NCI-H1417 treated with DMSO at 0.1 percent for 48 hours (cell line): ENCODE measurements at places on chromosomes 12 and 14.

- no peak for DNase-seq
Measured at GRCh38 chr12:106074706-106075392, 63.9 kb downstream of the NUAK1 start.

GRCh38 chr12:3698218-3698974 lies 54.5 kb downstream of the CRACR2A start:
- DNase-seq: peak; percentile 45

- no peak for DNase-seq
Measured at GRCh38 chr12:117970334-117970733, 1.5 kb upstream of the KSR2 start.

- DNase-seq: no peak
Measured at GRCh38 chr12:76687981-76688380, 75.9 kb upstream of the ZDHHC17 start.

DNA sequence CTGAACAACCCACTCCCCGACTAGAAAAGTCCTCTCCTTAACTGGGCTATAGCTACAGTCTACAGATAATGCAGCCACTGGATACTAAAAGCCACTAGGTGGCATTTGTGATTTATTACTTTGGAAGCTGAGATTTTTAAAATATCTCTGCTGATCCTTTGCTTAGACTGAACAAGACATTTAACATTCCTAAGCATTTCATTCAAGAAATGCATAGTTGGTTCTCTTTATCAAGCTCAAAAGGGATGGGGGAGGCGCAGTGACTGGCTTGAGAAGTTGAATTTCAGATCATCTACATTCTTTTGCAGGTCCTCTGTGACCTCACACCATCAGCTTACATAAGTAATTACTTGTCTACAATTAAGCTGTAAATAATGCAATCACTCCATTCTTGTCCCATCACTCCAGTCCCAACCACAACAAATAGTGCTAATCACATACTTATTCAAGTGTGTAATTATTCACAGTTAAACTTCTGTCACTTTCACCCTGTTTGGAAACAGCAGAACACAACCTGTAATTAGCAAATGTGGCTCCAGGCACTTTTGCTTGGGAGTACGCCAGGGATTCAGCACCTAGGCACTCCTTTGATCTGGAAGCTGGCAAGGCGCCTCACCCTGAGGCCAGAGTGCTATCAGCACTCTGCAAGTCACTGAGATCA lies 203.6 kb downstream of the NOVA1 start:
- peak; percentile 99 for DNase-seq

DNA sequence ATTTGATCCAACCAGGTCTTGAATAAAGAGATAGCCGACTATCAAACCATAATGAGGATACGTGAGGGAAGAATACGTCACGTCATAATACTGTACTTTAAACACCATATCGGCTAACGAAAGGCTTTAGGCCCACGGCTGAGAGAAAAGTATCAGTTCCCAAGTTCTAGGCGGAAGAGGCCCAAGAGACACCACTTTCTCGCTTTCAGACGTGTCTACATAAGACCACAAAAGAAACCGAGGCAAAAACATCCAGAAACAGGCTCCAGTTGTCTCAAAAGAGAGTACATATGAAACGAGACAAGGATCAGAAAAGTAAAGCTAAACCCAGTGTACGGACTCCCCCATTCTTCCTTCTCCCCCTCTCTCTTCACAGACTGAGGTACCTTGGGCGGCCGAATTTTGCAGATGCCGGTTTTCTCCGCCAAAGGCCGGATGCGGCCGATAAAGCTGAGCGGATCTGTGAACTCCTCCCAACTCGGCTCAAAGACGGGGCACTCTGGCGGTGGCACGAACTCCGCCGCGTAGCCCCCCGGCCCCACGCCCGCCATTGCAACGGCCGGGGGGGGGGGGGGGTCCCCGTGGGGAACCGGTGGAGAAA lies 479 bp downstream of the KDM5A start:
- no peak for DNase-seq

DNA sequence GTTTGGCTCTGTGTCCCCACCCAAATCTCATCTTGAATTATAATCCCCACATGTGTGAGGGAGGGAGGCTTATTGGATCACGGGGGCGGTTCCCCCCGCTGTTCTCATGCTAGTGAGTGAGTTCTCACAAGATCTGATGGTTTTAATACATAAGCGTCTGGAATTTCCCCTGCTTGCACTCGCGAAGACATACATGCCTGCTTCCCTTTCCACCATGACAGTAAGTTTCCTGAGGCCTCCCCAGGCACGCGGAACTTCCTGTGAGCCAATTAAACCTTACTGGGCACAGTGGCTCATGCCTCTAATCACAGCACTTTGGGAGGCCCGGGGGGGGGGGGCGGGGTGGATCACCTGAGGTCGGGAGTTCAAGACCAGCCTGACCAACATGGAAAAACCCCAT lies 60.8 kb downstream of the R3HDM2 start:
- DNase-seq: no peak

DNA sequence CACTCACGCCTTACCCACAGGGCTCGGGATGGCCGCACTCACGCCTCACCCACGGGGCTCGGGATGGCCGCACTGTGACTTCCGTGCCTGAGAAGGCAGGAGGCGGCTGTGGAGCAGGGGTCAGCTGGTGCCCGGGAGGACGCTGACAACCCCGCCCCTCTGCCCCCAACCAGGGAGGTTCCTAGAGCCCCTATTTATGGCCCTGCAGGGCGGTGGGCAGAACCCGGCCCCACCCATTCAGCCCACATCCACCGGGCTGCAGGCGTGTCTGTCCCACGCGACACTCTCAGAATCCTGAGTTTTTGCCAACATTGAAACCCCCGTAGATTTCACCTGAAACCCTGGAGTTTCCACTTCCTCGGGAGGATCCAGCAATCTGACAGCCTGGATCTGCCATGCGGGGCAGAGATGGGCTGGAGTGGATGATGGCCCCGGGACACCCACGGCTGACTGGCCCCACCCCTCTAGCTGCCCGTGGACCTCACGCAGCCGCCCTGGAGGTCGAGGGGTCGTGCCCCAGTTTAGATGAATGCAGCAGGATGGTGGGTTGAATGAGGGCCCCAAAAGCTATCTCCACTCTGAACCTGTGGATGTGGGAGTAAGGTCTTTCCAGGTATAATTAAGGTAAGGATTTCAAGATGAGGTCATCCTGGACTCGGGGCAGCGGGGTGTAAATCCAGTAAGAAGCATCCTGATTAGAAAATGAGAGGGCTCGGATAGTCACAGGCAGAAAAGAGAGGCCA lies 20.4 kb downstream of the GALNT9 start:
- no peak for DNase-seq

DNA sequence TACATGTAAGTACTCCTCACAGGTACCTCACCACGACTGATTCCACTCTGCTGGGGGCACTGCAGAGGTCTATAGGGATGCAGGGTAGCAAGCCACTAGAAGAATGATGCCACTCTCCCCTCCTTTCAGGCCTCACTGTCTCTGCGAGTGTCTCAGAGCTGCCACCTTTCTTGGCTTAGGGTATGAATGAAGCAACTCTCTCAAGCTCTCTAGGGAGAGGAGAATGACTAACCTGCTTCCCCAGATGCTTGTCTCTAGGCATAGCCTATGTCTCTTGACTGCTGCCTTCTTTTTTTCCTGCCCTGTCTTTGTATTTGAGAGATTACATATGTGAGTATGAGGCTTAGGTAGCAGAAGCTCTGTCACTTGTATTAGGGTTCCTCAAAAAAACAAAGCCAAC lies 566.5 kb upstream of the ATP2B1 start:
- DNase-seq: no peak

DNA sequence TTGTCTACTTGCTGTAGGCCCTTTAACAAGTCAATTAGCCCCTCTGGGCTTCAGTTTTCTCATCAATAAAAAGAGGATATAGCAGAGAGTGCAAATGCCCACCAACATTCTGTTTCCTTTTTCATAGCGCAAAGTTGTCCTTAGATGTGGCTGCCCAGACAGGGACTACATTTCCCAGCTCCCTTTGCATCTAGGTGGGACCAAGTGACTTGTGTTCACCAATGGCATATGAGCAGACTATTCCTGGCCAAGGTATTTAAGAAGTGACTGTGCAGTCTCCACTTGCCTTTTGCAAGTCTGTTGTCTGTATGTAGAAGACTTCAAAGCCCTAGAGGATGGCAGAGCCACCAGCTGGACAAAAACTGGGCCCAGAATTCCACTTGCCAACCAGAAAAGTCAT lies 59.7 kb downstream of the DAO start:
- no peak for DNase-seq

GRCh38 chr14:77556946-77557345 lies 58.3 kb upstream of the ISM2 start:
- no peak for DNase-seq

- no peak for DNase-seq
Measured at GRCh38 chr12:31331242-31331641, 5.3 kb upstream of the SINHCAF start.

GRCh38 chr14:47949006-47949405 lies 273.6 kb upstream of the MDGA2 start:
- DNase-seq: no peak

DNA sequence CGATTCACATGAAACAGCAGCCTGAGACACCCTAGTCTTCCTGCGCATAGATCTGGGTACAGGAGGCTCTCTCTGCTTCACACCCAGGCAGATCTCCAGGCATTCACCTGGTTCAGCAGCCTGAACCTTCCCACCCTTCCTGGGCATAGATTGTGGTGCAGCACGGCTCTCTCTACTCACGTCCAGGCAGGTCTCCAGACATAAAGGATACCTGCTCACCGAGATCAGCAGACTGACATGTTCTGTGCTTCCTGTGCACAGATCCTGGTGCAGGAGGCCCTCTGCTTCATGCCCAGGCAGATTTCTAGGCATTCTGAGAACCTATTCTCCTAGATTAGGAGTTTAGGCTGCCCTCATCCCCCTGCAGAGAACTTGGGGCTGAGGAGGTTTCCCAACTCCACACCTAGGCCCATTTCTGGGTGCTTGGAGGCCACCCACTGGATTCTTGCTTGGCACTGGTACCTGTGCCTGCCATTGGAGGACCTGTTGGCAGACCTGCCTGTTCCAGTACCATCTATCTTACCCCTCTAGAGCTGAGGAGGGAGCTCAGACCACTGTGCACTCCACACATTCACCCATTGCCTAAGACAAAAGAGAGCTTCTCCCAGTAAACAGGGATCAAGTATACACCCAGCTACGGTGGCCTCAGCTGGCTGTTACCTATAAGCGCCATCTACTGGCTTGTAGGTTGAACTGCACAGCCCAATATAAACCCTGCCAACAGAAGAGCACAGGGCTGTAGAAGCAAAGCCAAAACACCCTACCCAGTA lies 28.0 kb upstream of the GARIN6 start:
- DNase-seq: no peak

DNA sequence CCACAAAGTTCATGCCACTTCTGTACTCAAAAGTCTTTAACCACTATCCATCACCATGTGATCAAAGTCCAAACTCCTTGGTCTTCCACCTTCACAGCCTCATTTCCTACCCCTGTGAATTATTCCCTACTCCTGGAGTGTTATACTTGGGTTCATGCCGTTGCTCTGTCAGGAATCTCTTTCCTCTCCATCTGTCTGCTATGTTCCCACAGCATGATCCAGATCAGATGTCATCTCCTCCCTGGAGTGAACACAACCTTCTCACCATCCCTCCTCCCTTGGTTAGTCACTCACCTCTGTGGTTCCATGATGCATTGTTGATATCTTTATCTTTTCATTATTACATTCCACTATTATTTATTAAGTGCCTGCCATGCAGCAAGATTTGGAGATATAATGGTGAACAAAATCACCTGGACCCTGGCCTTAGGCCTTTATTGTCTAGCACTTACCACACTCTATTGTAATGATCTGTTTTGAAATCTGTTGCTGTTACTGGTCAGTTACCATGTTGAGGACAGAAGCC lies 22.4 kb downstream of the LACRT start:
- DNase-seq: no peak
